ENCODE measurements at places on chromosomes 16 and 17. TPM values are rescaled to one million over a fixed set of nuclear protein-coding genes. Genes with fewer than 3 reads are reported as not detected.

ODAD4 gene
- 0.22 TPM for polyA plus RNA-seq

RAB26 gene
- 6.1 TPM for polyA plus RNA-seq

SYCE1L gene
- polyA plus RNA-seq, result 1.4 TPM

KRT16 gene
- polyA plus RNA-seq, result not detected

KRTAP2-1 gene
- not detected for polyA plus RNA-seq

FBXO39 gene
- polyA plus RNA-seq, result not detected

SIAH1 gene
- polyA plus RNA-seq, result 9.6 TPM

MMP25 gene
- polyA plus RNA-seq, result not detected

MYO15A gene
- polyA plus RNA-seq, result 0.19 TPM

PRAC1 gene
- not detected for polyA plus RNA-seq

PIRT gene
- not detected for polyA plus RNA-seq

SLC22A31 gene
- polyA plus RNA-seq, result 2.2 TPM

MEIOC gene
- polyA plus RNA-seq, result not detected

ZP2 gene
- polyA plus RNA-seq, result not detected

SCRN2 gene
- 32.9 TPM for polyA plus RNA-seq

TBX21 gene
- not detected for polyA plus RNA-seq

MYCBPAP gene
- not detected for polyA plus RNA-seq

Data from K562 (cell line).